ENCODE measurements at places on chromosomes 4 and X.

GRCh38 chr4:109215506-109215905 lies 87.0 kb downstream of the COL25A1 start:
- no peak for DNase-seq

- no peak for DNase-seq
These were observed 82.1 kb downstream of the CLDN34 start for GRCh38 chrX:10049236-10049635.

GRCh38 chr4:140004549-140004895 lies 149.5 kb downstream of the MAML3 start:
- DNase-seq: no peak

- DNase-seq: no peak
These were observed 23.8 kb downstream of the SSX1 start for GRCh38 chrX:48278958-48279357.

GRCh38 chrX:109818976-109819375 lies 85.9 kb upstream of the ACSL4 start:
- no peak for DNase-seq

DNA sequence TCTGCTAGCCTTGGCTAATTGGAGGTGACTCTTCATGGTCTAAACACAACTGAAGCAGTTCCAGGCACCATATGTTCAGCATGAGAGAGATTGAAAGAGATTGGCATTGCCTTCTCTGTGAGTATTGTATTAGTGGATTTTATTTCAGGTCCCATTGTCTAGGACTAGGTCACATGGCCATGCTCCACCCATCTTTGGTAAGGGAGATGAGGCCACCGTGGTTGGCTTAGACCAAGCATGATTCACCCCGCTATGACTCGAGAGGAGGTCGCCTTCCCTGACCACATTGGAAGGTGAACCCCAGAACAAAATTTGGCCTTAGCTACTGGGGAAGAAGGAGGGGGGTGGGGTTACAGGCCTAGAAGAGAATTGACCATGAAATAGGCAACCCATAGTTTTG lies 109.9 kb upstream of the BCOR start:
- DNase-seq: no peak

- DNase-seq: no peak
These were observed 42.5 kb downstream of the ARHGEF6 start for GRCh38 chrX:136738049-136738729.

DNA sequence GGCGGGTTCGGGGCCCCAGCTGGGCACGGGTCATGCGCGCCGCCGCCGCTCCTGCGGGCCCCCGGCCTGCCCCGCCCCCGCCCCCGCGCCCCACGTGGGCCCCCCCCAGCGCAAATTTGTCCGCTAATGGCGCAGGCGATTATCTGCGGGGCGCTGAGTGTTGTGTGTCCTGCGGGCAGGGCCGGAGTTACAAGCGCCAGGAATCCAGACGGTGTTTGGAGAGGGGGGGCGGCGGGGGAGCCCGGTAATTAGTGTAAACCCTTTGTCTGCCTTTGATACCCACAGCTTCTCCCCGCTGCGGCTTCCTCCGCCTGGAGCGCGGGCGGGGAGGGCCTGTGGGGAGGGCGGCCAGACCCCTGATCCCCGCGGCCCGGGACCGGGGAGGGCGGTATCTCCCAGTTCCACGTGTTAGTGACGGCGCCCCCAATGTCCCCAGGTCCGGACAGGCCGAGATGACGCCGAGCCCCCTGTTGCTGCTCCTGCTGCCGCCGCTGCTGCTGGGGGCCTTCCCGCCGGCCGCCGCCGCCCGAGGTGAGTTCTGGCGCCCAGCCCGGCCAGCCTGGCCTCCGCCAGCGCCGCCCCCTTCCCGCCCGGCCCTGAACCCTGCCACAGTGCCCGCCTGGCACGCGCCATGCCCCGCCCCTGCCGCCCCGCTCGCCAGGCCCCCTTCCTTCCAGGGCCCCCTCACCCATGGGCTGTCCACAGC lies 761 bp downstream of the FGFRL1 start:
- no peak for DNase-seq

DNA sequence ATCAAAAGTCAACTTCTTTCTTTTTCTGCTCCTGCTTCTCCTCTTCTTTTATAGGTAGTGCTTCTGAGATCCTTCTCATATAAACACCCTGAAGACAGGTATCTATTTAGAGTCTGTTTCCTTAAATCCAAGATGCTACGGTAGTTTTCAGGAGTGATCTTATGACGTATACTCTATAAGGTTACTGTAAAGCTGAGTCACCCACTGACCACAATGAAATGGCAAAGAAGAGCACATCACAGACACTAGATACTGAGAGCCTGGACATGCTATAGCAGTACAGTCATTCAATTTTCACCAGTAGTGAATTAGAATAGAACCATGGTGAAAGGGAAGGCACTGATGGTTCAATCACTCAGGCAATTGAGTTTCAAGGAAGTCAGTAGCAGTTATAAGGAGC lies 412.5 kb downstream of the ADAM29 start:
- DNase-seq: no peak

- DNase-seq: no peak
These were observed 500.2 kb downstream of the STIM2 start for GRCh38 chr4:27360790-27361267.

DNA sequence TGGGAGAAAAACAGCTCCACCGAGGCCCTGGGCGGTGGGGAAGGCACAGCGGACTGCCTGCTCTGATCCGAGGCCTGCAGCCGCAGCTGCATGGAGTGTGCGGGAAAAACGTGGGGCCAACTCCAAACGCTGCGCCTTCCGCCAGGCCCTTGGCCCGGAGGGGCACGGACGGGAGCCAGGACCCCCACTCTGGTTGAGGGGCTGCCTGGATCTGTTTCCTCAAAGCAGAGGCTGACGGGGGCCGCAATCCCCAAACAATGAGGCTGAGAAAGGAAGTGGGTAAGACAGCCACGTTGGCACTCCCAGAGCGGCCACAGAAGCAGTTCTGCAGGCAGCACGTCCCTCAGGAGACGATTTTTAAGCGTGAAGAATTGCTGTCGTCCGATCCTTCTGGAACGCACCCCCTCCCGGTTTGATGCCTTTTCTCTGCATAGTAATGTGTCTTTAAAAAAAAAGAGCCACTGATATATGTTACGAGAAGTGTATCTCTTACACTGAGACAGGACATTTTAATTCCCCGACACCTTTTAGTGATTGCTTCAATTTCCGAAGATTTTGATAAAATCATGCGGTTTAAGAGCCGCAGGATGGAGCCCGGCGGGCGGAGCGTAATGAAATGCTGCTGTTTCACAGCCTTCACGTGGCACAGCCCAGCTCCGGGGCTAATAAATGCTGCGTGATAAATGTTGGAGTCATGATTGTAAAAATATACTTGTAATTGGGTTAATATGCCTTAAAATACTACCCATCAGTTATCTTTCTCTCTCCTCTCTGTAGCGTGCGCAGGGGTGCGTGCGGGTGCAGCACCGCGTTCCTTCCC lies 85.7 kb downstream of the FAM53A start:
- no peak for DNase-seq

DNA sequence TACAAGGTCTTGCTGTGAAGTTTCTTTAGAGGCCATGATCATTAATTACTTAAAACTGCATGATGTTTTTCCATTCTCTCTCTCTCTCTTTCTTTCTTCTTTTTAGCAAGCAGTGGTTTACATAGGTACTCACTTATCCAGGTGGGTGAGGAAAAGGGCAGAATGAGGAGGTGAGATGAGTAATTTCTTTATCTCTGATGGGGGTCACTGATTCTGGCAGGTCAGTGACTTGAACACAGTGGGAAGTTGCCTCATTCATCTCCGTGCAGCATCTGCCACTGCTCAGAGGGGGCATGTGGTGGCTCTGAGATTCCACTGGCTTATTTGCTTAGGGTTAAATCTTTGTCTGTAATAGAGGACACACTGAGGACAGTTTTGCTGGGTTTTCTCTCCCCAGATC lies 62.6 kb downstream of the FAM114A1 start:
- DNase-seq: no peak

DNA sequence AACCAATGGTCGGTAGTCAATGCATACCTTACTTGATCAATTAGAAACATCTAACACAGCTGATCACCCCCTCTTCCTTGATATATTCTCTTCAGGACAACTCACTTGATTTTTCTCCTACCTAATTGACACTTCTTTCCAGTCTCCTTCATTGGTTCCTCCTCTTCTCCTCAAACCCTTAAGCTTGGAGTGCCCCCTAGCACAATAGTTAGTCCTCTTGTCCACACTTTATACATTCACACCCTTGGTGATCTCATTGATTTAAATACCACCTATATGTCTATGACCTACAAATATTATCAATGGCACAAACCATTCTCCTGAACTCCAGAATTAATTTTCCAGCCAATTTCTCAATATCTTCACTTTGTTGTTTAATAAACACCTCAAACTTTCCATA lies 724.0 kb downstream of the ADGRL3 start:
- DNase-seq: no peak

GRCh38 chrX:152313529-152314302 lies 137.4 kb downstream of the GABRA3 start:
- DNase-seq: no peak

DNA sequence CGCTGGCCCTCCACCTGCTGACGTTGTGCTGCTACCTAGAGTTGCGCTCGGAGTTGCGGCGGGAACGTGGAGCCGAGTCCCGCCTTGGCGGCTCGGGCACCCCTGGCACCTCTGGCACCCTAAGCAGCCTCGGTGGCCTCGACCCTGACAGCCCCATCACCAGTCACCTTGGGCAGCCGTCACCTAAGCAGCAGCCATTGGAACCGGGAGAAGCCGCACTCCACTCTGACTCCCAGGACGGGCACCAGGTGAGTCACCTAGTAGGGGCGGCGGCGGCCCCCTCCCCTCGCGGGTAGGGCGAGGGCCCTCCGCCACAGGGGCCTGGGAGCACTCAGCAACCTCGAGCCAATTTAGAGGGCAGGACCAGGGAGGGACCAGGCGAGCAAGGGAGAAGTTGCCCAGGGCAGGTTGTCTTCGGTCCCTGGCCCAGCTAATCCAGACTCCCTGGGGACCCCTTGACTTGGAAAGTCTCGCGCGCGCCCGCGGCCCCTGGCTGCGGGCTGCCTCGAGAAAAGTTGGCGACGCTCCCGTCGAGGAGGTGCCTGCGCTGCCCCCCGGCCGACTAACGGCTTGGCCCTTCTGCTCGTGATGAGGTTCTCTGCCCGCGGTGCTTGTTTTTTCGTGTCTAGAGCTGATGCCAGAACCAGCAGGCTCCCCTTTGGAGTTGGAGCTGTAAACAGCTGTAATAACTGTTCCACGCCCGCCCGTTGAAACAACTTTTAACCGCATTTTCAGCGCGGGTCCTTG lies 717 bp downstream of the EDA start:
- DNase-seq: no peak

- no peak for DNase-seq
These were observed 4.3 kb downstream of the SOWAHD start for GRCh38 chrX:119762718-119763117.

- peak; percentile 52 for DNase-seq
These were observed 23.7 kb downstream of the ELF4 start for GRCh38 chrX:130086447-130087206.

DNA sequence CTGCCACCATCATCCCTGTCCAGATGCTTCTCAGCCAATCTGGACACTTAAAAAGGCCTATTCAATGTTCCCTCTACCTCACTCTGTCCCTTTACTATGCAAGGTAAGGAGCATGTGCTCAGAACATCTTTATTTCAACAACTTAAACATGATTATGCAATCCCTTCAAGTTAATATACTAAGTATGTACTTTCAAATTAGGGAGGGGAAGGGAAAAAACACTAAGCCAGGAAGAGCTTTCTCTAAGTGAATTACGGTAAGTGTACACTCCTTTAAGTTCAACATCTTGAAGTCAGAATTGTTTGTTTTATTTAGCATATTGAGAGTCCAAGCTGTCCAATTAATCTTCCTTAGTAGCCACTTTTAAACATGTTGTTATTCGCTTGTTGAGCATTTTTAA lies 14.1 kb downstream of the SLC10A7 start:
- no peak for DNase-seq

GRCh38 chr4:74109870-74110605 lies 11.0 kb upstream of the CXCL2 start:
- no peak for DNase-seq

DNA sequence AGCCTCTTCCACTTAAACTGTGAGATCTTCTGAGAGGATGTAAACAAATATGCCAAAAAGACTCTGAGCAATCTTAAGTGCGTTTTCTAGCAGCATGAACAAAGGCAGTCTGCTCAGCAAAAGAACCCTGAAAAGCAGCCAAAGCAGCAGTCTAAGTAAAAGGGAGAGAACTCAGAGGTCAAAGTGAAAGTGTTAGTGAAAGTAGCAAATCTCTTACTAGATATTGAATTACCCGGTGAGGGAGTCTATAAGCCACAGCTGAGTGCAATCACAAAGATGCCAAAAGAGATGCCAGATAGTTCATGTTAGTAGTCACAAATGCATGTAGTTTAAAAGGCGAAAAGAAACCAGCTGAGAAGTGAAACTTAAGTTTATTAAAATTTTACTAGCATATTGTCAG lies 7.9 kb upstream of the GNRHR start:
- no peak for DNase-seq

- DNase-seq: no peak
These were observed 141.9 kb downstream of the SLIT2 start for GRCh38 chr4:20393486-20394100.

DNA sequence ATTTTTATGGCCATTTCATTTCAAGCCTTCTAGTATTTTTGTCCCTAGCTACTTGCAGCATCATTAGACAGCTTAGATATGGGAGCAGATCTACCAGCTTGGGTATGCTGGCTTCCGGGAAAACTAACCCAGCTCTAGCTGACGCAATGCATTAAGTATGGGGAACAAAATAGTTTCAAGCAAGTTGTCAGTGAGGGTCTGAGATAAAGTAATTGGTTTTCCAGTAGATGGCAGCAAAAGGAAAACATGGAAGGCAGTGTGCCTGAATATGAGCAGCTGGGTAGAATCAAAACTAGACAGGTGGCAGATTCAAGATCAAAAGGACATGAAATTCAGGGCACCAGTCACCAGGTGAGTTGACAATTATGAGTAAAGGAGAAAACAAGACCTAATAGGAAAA lies 340.9 kb upstream of the CTSO start:
- no peak for DNase-seq

DNA sequence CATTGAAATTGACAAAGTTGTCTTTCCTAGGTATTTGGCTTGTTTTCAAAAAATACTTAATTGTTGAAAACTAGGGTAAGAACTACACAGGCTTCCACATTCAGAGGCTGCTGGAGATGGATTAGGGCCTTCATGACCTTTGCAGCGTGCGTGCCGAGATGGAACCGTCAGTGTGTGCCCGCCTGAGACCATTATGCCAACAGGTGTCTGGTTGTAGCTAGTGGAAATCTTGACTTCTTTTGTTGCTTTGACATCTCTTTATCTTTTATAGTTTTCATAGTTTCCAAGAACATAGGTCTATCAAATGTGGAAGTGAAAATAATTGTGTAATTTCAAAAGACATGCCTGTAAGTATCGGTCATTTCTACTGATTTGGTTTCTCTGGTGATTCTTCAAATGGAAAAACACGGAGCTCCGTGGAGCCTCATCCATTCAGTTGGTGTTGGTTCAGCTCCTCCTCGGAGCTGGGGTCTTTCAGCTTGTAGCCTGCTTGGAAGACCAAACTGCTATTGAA lies 38.9 kb upstream of the CLCN4 start:
- DNase-seq: no peak

GRCh38 chr4:76087007-76087769 lies 12.7 kb downstream of the ART3 start:
- no peak for DNase-seq

Measured in activated CD8-positive, alpha-beta memory T cell treated with anti-CD3 and anti-CD28 coated beads for 4 hours (primary cell).